ENCODE measurements at places on chromosomes 11 and 22.

- no peak for DNase-seq
Measured at GRCh38 chr11:24267014-24267413, 229.8 kb upstream of the LUZP2 start.

DNA sequence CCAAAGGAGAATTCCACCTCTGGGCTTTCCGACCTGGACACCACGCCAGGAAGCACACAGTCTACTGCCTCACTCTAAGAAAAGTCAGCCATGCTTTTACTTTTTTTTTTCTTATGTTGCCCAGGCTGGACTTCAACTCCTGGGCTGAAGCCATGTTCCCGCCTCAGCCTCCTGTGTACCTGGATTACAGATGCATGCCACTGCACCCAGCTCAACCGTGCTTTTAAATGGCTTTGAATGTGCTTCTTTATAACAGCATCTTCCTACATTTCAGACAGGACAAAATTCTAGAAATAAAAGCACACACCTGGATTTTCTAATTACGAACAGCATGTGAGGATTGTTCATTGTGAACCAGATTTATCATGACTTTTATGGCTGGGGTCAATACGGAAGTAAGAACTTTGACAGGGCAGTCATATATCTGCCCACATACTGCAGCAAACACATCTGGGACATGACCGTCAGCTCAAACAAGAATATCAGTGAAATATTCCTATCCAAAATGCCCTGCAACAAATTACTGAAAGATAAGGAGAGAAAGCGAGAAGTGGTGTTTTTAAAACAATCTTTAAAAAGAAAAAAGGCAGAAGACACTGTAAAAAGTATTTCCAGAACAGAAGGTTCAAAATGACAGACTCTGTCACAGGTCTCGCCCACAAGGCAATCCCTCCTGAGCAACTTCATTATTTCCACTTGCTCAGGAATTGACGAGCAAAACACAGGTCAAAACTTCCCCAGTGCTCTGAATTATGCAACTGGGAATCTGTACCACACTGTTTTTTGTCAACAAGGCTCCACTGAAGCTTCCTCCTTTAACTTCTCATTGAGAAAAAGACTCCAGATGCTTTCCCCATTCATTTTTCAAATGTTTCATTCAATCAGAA, 42.1 kb downstream of the PACSIN2 start:
- no peak for DNase-seq

DNA sequence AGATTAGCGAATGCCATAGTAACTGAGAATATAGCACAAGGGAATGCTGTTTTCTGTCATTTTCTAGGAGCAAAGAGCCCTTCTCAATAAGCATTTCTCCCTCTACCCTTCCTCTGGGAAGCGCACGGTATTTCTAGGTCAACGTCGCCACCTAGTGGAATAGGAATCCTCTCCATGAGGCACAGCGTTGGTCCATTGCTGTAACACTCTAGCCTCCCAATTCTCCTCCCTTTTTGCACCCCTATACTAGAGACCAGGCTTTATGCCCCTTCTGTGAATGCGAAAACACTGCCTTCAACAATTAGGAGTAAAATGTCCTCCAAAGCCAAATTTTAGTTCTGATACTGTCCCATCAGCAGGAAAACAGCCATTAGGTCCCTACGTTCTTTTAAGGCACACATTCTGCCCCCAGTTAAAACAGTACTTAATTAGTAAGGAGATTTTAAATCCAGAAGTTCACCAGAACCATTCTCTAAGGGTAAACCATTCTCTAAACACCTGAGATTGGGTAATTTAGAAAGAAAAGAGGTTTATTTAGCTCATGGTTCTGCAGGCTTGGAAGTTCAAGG, 12.8 kb upstream of the HYLS1 start:
- DNase-seq = peak; percentile 69

- no peak for DNase-seq
Measured at GRCh38 chr22:18064636-18065035, 13.2 kb upstream of the PEX26 start.

GRCh38 chr11:69122326-69122629, 33.5 kb upstream of the SMIM38 start:
- DNase-seq = no peak

- DNase-seq = no peak
Measured at GRCh38 chr11:87878373-87878825, 296.8 kb downstream of the RAB38 start.

DNA sequence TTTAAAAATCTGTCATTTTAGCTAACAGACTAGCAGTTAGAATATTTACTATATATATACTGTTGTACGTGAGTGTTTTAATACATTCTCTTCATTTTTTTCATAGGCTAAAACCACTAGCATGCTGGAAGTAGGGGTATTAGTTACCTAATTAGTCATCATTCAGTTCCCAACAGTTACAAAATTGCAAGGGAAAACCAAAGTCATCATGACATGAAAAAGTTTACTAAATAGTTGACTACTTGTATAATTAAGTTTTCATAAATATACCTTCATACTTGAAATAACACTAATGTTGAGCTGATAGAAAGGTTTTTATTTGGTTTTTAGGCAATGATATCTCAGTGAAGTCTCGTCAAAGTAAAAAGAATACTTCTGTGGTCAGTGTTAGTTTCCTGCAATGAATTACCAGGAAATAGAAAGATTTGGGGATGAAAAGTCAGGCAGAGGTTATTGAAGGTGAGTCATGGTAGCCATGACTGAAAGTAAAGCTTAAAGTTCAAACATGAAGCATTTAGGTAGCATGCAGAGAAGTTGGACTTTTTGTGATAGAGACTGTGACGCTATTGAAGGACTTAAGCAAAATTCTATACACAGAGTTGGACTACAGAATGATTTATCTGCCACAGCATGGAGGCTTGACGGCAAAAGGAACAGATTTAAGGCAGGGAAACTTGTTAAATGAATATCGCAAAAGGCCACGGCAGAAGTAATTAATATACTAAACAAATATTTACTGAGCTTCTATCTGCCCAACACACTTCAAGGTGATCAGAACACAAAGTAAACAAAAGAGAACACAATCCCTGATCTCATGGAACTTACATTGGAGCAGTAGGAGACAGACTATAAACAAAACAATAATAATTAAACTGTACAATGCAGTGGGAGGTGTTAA, 828.1 kb upstream of the FAT3 start:
- DNase-seq = no peak

DNA sequence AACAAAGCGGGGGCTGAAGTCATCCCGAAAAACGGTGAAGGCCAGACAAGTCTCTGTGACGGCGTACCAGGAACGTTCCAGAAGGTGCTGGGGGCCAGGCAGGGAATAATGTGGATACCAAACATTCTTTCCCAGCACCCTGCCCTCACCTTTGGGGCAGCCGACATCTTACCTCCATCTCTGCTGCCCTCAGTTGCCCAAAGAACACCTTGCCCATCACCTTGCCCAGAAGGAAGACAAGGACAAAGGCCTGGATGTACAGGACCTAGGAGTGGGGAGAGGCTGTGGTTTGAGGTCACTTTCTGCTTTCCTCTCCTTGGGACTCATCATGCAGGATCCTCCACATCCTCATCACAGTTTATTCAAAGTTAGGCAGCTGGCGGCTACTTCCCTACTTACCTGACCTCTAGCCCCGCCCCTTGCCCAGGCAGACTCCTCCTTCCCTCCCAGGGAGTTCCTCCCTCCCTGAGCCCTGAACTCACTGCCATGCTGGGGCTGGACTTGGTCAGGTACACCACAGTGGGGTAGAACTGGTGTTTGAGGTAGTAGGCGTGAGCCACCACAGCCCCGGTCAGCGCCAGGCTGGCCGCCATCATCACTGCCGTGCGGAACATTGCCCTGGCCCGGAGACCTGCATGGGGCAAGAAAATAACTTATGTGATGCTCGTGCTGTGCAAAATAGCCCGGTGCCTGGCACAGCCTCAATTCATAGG, 1.2 kb downstream of the SYVN1 start:
- no peak for DNase-seq

- peak; percentile 78 for DNase-seq
Measured at GRCh38 chr11:31509051-31509428, 382 bp downstream of the IMMP1L start.

DNA sequence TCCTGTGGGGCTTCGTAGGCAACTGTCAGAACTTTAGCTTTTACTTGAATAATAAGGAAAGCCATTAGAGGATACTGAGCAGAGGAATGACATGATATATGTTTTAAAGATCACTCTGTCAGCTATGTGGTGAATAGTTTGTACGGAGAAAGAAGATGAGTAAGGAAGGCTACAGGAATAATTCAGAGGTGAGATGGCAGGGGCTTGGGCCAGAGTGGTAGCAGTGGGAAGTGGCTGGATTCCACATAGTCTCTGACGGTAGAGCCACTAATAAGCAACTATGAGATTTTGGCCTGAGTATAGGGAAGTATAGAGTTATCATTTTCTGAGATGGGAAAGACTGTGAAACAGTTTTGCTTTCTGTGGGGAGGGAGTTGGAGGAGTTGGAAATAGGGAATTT, 93.9 kb upstream of the MTMR2 start:
- no peak for DNase-seq

GRCh38 chr11:125910226-125910849, 6.0 kb downstream of the DDX25 start:
- DNase-seq = no peak

- no peak for DNase-seq
Measured at GRCh38 chr11:35121326-35121865, 17.6 kb upstream of the CD44 start.

GRCh38 chr11:122261546-122261945, 145.5 kb upstream of the BLID start:
- DNase-seq = no peak

DNA sequence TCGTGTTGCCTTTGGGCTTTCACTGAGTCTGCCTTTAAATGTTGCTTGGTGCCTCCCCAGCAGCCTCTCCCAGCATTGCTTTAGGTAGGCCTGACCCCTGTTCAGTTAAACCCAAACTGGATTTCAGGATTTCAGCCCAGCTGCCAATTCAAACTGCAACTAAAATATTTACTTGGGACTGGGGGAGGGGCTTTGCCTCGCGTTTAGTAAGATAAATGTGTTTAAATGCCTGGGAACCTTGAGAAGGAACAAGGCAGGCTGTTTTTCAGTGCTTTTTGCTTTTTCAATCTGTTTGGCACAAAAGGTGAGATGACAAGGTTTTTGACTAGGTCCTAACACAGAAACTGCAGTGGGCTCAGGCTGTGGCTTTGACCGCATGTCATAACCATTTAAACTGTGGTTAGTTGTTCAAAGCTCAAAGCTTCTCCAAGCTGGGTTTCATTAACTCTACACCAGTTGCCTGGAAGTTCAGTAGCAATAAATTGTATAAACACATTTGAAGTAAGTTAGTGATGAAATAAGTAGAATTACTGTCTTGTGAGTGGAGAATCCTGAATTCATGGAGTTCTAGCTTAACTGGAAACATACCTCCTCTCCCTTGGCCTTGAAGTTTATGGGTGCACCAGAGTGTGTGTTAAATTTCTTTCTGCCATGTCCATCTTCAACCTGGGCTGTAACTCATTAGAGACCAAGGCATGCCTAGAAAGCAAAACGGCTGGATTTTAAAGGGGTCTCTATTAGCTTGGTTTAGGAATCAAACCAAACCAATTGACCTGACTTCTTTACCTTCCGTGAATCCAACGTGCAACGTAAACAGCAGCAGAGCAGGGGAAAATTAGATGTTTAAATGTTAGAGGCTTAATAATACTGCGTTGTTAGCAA, 3.6 kb downstream of the PKNOX2 start:
- DNase-seq = no peak

DNA sequence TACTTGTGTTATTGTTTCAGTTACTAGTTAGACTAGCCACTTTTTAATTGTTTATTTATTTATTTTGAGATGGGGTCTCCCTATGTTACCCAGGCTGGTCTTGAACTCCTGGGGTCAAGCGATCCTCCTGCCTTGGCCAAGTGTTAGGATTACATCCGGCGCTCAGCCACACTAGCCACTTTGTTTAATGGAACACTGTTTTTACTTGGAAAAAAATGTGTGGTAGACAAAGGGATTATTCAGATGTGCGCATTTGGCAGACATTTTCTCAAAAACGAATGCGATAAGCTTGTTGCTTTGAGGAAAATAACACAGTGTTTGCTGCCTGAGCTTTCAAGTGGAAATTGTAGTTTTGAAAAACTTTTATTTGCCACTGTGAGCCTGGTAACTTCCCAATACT, 51.0 kb downstream of the CTNND1 start:
- DNase-seq = no peak

DNA sequence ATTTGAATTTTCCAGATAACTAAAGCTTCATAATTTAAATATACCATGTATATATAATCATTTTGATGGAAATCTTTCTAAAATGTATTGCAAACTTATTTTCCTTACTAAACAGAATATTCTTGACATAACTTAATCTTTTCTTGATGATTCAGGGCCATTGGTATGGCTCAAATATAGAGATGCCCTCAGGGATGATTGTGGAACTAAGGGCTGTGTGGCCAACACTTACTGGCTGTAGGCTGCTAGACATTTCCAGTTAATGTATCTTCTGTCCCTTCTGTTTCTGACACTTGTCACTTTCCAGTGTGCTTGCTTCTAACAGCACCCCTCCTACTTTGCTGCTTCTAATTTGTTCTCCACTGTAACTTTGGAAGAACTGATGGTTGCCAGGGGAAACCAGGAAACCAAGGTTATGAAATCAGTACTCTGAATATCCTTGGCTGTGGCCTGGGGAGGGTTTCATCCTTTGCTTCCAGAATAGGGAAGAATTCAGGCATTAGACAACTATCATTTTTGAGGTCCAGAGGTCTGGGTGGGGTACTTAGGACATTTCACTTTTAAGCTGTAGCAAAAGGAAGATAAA, 697.2 kb downstream of the ETS1 start:
- no peak for DNase-seq

GRCh38 chr11:64855596-64856304, 11.3 kb upstream of the CDC42BPG start:
- no peak for DNase-seq

- no peak for DNase-seq
Measured at GRCh38 chr22:34897126-34897525, 168.8 kb upstream of the ISX start.

DNA sequence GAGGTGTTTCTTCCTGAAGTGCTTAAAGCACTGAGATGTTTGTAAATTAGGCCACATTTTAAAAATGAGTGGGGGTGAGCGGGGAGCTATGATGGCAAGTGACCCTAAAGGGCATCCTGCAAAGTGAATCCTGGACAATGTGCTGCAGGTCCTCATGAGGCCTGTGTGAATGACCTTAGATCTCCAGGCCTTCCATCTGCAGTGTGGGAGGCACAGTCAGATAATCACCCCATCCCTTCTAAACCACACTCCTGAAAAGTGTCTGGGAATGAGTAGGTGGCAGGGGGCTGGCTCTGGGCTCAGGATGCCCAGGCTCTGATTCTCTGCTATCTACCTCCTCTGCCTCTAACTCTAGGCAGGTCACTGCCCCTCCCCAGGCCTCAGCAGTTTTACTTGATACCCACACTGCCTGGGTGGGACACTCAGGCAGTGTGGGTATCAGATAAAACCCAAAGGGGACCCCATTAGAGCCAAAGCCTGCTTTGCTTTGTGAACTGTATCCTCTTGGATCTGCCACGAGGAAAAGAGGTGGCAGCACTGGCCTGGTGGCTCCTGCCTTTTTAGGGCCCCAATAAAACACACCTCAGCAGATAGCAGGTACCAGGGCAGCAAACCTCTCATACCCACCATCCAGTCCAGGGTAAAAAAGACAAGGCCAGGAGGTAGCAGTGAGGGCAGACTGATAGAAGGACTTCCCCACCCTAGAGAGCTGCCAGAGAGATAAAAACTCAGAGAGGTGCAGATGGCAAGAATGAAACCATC, 10.5 kb downstream of the STARD10 start:
- no peak for DNase-seq

- no peak for DNase-seq
Measured at GRCh38 chr11:77030834-77031414, 3.3 kb upstream of the B3GNT6 start.

GRCh38 chr22:44366372-44367300, 53.9 kb upstream of the SHISAL1 start:
- DNase-seq = no peak

- no peak for DNase-seq
Measured at GRCh38 chr22:46537946-46538813, 760 bp upstream of the CELSR1 start.

All from NCI-H2227 treated with DMSO at 0.1 percent for 48 hours (cell line).